Breast epithelium (tissue), 4 donors: ENCODE measurements at places on chromosomes 3 and 15.

- DNase-seq: no peak
- no peaks in the 10 kb centered on the region for H3K36me3 ChIP-seq
- no peak overlapping the region for H3K4me3 ChIP-seq
- no peaks in the 10 kb centered on the region for H3K4me1 ChIP-seq
Measured at GRCh38 chr3:153078826-153079225, 83.2 kb upstream of the RAP2B start.

- no peak for DNase-seq
- H3K27me3 ChIP-seq: no peaks in the 10 kb centered on the region
- H3K4me3 ChIP-seq: peak overlapping the region; percentile 50
- H3K4me1 ChIP-seq: no peaks in the 10 kb centered on the region
- H3K27ac ChIP-seq: no peak overlapping the region
Measured at GRCh38 chr15:88802991-88803240, 320 bp upstream of the ACAN start.

GRCh38 chr3:17040990-17041377 lies 156.2 kb downstream of the PLCL2 start:
- no peak overlapping the region for H3K4me3 ChIP-seq
- no peak overlapping the region for H3K27ac ChIP-seq
- H3K36me3 ChIP-seq: no peaks in the 10 kb centered on the region
- no peak for DNase-seq
- no peaks in the 10 kb centered on the region for H3K27me3 ChIP-seq

DNA sequence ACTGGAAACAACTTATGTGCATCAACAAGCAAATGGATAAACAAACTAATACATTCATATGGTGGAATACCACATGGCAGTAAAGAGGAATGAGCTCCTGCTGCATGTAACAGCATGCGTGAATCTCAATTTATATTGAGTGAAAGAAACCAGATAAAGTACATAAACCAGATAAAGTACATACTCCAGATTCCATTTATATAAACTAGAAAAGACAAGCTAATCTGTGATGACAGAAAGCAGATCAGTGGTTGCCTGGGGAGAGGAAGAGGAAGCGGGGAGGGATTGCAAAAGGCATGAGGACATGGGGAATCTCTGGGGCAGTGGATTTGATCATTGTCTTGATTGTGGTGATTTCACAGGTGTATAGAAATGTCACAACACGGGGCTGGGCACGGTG lies 34.2 kb downstream of the LIMD1 start:
- H3K36me3 ChIP-seq: no peaks in the 10 kb centered on the region
- no peaks in the 10 kb centered on the region for H3K4me1 ChIP-seq
- no peak overlapping the region for H3K27ac ChIP-seq
- H3K4me3 ChIP-seq: no peak overlapping the region
- no peaks in the 10 kb centered on the region for H3K27me3 ChIP-seq

GRCh38 chr3:132443421-132443820 lies 26.1 kb downstream of the DNAJC13 start:
- H3K36me3 ChIP-seq: no peaks in the 10 kb centered on the region
- no peaks in the 10 kb centered on the region for H3K4me1 ChIP-seq
- no peaks in the 10 kb centered on the region for H3K27me3 ChIP-seq
